ENCODE measurements at places on chromosomes 5 and 9.

GRCh38 chr5:3593771-3594509 lies 1.7 kb upstream of the IRX1 start:
- DNase-seq = no peak

GRCh38 chr9:116975126-116975525 lies 288.0 kb downstream of the TRIM32 start:
- no peak for DNase-seq

GRCh38 chr9:135690836-135691570 lies 8.3 kb downstream of the SOHLH1 start:
- DNase-seq = no peak

GRCh38 chr5:130126746-130127145 lies 222.5 kb downstream of the CHSY3 start:
- DNase-seq = no peak

DNA sequence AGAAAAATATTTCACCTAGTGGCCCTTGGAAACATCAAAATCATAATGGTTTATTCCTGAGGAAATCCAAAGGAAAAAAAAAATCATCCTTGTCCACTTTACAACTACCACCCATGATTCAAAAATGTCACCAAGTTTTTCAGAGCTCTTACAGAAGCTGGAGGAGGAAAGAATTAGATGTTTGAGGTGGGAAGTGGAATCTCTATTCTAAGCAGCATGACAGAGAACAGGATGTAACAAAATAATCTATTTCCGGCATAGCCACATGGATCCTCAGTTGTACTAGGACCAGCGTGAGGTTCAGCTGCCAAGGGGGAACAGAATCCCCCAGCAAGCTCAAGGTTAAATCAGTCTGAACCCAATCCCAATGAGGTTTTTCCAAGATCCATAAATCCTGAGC lies 40.2 kb downstream of the FBXW11 start:
- DNase-seq = no peak

DNA sequence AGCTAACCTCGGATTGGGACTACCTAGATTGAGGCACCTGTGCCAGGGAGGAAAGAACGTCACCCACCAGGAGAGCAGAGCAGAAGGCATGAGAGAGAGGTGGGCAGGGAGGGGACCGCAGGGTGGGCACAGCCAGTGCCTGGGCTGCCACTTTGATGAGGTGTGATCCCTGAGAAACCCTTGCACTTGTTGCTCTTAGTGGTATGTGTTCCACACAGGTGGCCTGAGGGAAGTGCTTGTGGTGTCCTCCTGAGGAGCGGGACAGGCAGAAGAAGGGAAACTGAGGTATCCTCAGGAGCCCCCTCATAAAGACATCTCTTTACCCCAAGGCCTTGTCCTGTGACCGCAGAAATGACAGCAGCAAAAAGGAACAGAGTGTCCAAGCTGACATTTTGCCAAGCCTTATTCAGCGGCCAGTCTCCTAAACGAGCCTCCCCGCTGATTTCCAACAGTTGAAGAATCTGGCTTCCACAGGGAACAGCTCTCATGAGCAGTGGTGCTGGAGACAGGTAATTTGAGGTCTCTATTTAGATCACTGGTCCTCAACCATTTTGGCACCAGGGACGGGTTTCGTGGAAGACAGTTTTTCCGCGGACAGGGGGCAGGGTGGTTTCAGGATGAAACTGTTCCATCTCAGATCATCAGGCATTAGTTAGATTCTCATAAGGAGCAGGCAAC lies 82.4 kb downstream of the FOXD1 start:
- no peak for DNase-seq

DNA sequence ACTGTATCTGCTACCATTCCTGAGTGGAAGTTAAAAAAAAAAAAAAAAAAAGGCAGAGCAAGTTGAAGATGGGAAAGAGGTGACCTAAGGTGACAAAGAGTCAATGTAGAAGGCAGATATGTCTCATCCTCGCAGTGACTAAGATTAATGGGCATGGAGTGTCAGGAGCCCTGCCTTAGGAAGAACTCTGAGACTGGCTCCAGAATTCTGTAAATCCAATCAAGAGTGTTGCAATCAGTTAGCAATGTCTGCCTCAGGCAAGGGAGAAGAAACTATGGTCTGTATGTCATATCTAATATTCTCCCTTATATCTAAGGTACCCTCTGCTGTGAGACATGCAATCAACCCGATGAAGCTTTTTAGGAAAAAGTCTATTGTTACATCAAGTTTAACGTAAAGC lies 24.7 kb upstream of the KCNMB1 start:
- no peak for DNase-seq

DNA sequence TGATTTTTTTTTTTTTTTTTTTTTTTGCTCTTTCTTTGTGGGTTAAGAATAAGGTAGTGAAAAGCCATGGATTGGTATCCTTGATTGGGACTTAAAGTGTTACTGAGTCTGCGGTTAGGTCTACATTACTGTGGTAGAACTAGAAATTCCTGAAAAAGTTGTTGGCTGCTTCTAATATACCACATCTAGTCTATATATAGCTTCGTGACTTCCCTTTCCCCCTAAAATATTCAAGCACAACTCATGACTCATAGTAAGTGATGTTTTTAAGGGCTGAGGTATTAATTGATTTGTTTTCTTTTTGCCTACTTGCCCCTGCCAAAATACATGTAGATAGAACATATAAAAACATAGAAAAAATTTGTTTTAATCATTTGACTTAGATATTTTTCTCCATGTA lies 247.6 kb downstream of the TMEM232 start:
- DNase-seq = peak; percentile 9

DNA sequence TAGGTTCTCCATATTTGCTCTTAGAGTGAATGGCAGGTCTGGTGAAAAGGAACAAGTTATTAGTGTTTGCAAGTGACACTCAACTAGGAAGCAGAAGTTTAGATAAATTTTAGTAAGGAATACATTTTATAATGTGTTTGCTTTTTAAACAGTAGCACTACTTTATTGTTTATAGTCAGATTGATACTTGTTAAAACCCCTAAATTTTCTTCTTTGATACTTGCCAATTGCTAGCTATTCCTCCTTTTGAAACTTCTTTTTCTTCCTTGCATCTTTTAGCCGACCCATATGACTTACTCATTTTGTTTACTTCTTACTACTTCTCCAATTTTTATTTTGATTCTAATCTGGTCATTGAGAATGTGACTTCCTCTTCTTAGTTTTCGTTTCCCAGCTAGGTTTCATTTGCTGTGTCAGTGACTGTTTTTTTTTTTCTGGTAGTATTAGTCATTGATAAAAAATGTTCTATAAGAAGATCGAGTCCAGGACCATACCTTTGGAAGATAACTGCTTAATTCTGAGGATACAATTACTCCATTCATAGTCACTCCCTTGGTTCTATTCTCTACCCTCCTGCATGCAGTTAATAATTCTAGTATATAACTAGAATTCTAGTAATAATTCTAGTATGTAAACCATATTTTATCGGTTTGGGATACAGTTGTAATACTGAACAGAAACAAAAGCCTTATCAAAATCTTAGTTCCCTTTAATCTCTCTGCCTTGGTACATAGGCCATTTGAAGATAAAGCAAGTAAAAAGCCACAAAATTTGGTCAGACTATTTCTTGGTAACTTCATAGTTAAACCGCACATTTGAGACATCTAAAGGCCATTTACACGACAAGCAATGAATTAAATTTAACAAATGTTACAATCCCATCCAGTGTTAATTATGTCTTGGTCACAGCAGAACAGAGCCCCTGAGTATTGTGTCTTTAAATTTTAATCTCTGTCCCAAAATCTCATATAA lies 2.8 kb upstream of the RICTOR start:
- DNase-seq = peak; percentile 55

DNA sequence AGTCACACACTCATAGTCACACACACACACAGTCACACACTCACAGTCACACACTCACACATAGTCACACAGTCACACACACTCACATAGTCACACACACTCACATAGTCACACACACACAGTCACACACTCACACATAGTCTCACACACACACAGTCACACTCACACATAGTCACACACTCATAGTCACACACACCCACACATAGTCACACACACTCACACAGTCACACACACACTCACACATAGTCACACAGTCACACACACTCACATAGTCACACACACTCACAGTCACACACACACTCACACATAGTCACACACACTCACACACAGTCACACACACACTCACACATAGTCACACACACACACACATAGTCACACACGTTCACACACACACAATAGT lies 4.1 kb downstream of the OLFM1 start:
- no peak for DNase-seq

GRCh38 chr9:16712787-16713186 lies 157.7 kb downstream of the BNC2 start:
- no peak for DNase-seq

DNA sequence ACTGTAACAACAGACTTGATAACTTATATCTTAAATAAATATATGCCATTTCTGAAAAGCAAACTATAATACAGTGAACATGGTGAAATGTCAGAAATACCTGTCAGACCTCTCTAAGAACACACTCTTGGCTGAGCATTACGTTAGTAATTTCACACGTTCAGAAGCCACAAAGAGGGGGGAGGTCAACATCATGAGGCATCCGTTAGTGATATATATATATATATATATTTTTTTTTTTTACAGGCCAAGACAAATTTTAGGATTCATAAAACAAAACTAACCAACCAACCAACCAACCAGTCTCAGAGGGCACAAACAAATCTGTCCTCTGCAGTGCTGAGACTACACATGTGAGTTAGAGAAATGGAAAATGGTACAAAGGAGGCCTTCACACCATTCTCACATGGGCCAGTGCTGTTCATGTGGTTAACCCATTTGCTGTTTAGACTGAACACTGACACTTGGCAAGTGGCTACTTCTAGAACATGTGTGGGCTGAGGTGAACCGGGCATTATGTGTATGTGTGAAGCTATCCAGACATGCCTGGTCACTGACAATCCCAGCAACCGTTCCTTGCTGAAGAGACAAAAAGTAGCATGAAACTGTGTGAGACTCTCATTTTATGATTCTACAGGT lies 54.5 kb downstream of the ELL2 start:
- DNase-seq = no peak

- no peak for DNase-seq
Observed at GRCh38 chr5:16712178-16712577, 95.4 kb upstream of the RETREG1 start.
